ENCODE measurements at places on chromosomes 6 and 20.

GRCh38 chr6:33577718-33578117 is 2.4 kb downstream of the BAK1 start:
- no peak for DNase-seq

DNA sequence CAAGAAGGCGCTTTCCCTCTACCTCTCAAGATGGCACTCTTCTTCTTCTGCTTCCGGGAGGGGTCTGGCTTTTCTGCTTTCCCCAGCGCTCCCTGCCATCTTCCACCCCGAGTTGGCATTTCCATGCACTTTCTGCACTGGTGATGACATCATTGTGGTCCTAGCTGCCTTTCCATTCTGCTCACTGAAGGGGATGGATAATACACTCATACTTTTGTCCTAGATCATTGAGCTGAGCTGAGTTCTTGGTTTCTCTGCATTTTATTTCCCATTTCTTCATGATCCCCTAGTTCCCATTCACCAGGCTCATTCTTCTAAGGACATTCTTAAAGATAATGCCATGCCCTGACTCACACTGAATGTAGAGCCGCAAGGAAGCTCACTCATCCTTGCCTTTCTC is 96.7 kb downstream of the EDN1 start:
- DNase-seq = no peak

DNA sequence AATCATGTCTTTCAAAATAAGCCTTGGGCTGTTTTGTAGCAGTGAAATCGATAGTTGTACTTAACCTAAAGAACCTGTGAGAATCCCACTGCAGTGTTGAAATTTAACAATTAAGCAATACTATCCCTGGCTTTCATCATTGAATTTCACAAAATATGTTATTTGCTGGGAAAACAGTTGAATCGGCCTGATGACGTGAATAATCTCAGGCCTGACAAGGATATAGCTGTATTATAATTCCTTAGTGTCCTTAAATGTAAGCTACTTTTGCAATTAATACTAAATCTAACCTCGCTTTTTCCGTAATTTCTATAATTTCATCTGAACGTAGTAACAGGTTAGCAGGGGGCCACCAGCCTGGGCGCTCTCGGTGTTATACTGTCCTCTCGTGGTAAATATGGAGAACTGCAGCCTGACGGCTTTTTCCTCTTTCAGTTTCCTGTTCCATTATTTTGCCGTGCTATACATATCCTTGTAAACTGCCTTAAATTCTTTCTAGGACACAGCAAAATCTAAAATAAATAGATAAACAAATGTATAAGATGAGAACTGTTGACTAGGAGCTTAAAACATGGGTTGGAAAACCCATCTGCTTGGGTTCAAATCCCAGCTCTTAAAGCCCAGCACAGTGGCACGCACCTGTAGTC is 24.0 kb downstream of the MTFR2 start:
- DNase-seq = peak; percentile 34

DNA sequence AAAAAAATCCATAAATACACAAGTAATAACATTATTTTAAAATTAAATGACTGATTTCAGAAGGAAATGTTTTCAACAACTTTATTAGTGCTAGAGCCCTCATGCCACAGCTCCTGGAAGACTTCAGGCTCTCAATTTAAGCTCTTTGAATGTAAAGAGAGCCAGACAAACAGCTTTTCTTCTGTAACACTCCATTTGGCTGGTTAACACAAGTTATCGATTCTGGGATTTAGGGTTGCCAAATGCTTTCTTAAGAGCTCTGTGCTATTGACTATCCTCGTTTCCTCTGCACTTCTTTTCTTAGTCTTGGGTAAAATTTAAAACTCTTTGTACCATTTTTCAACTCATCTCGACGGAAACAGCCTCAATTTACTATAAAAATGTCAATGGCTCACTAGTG is 402.5 kb downstream of the PRKN start:
- no peak for DNase-seq

DNA sequence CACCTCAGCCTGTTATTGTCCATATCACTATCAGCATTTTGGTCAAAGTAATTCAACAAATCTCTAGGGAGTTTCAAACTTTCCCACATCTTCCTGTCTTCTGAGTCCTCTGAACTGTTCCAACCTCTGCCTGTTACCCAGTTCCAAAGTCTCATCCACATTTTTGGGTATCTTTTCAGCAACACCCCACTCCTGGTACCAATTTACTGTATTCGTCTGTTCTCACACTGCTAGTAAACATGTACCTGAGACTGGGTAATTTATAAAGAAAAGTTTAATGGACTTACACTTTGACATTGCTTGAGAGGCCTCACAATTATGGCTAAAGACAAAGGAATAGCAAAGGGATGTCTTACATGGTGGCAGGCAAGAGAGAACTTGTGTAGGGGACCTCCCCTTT is 224.2 kb downstream of the ADGRB3 start:
- DNase-seq = no peak

DNA sequence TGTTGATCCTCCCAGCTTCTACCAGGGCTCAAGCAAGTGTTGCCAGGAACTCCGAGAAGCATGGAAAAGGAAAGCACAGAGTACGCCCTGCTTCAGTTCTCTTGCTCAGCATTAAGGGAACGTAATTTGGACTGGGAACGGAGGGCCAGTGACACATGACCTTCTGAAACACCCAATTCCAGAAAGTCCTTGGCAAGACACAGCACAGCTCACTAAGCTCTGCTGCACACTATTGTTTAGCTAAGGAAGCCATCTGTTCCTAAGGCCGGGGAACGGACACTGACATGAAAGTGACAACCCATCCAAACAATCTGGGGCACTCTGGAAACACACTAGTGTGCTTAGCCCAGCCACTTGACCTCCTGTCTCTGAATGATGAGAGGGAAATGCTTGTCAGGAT is 56.9 kb upstream of the NXT1 start:
- DNase-seq = no peak

DNA sequence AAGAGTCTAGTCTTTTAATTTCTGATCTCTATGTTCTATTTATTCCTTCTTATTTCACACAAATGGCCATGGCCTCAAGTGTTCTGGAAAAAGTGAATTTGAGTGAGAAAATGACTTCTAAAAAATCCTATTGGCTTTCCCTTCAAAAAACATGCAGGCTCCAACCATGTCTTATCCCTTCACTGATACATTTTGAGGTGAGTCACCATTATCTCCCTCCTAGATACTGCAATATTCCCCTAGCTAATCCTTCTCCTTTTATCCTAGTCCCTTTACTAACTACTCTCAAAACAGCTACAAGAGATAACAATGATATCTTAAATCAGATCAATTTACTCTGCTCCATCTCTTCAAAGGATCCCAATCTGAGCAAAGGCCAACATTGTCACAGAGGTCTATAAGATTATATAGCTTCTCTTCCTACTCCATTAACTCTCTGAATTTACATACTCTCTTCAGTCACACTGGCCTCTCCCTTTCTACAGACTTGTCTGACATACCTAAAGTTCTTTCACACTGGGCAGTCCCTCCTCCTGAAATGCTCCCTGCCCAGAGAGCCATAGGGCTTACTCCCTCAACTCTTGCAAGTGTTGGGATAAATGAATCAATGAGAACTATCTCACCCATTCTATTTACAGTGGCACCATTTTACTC is 129.2 kb downstream of the TENT5A start:
- no peak for DNase-seq

DNA sequence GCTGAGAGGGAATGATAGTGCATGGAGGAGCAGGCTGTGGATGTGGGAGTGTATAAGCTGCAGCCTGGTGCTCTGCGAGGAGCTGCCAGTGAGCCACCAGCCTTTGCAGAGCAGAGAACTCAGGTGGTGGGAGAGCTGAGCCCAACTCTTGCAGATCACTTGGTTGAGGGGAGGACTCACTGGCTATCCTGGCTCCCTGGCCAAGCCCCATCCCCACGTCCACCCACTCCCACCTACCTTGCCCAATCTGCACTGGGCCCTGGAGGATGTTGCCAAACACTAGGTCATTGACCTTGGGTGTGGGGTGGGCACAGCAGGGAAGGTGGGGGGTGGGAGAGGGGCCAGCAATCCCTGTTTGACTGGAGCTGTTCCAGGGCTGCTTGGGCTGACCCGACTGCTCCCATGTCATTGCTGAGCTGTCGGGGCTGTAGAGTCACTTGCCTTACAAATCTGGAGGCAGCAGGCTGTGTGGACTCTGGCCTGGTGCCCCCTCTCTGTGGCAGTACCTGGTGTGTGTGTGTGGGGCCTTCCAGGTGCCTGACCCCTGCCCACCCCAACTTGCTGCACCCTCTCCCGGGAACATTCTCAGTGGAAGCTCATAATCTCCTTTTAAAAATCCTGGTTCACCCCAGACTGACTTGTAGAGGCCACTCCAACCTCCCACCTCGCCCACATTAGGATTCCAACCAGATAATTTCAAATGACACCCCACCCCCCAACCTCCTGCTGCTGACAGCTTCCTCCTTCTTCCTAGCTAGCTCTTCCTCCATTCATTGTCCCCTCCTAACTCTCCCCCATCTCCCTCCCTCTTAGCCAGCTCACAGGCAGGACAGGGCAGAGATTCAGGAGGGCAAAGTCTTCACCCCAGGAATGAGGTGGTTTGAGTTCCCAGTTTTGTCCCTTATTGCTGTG is 162.3 kb downstream of the MRPL14 start:
- no peak for DNase-seq

DNA sequence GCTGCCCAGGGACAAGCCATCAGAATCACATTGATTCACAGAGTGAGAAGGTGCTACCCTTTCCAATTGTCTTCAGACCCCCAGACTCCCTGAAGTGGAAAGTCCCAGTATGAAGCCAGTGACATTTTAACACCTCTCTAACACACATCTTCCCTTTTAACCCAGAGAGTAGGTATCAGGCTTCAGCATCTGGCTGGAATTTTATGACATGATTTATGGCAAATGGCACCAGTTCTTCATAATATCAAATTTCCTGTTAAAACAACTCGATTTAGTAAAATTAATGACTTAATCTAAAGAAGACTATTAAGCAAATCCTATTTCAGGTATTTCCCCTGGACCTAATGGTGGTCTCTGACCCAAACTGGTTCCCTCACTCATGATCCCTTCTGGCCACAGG is 25.0 kb downstream of the KCNB1 start:
- no peak for DNase-seq

DNA sequence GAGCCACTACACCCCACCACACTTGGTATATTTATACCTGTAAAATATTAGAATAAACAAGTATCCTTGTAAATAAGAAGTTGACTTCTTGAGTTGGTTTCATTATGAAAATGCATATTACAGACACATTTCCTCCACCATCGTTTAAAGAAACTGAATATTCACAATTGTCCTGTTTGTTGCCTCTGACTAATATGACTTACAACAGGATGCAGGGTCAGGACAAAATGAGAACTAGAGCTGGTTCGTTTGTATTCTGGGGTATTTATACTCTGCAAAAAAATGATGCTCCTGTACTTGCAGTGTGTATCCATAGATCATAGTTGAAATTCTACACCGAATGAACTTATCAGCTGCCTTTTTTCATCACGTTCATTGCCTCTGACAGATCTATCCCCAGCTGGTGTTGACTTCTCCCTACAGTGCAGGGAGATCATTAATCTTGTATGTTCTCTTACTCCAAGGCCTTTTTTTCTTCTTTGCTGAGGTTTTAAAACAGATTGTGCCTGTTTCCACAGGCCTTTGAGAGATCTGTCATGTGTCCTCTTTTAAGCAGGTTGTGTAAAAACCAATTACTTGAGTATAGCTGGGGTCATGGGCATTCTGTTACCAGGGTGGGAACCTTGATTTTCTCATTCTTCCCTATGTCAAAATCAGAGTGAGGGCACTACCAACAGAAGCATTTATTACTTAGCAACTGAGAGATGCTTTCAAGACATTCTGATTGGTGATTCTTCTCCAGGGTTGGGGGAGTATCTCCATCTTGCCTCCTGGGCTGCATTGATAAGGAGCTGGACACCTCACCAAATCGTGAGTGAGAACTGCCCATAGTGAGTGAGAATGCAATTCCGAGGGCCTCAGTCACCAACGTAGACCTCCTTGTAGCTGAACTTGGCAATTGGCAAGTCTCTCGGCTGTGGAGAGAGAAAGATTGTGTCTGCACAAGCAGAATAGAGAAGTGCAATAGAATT is 78.8 kb upstream of the CD83 start:
- DNase-seq = no peak

- no peak for DNase-seq
Measured at GRCh38 chr6:160146454-160147145, 25.0 kb downstream of the SLC22A1 start.

GRCh38 chr6:14095437-14095836 is 22.1 kb upstream of the CD83 start:
- no peak for DNase-seq

DNA sequence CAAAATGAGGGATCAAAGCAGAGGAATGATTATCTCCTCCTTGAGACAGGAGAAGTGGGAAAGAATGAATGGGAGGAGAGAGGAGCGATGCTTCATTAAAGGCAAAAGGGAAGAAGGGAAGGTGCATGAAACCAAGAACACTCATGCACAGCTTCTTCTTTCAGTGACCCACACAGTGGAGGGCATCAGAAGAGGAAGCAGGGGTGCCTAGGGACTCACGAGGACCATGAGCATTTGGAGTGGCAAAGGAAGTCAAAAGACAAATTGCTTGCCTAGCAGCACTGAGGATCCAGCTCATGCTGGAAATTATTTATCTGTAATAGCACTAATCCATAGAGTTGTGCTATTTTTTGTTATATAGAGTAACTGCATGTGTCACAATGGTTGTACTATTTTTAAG is 66.1 kb downstream of the SMLR1 start:
- no peak for DNase-seq

DNA sequence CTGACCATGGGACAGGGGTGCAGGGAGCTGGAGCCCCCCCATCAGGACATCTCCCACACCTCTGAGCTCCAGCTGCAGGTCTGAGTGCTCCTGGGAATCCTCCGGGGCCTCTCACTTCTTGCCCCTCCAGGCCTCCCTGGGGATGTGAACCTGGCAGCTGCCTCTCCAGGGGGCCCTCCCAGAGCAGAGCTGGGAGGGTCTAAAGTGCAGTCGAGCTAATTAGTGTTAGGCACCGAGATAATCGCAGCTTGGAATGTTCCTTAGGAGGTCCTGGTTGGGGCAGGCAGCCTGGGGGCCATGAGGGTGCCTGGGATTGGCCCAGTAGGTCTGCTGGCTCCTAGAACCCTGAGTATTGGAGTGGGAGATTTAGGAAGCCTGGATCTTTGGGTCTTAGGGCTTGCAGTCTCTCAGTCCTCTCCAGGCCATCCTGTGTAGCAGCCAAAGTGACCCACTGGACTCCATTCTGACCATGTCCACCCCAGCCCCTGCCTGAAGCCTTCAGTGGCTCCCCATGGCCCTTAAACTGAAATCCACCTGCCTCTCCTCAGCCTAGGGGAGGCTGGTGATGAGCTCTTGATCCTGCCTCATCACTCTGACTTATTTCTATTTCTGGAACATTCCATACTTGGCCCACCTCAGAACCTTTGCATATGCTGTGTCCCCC is 26.0 kb downstream of the CEBPB start:
- no peak for DNase-seq

GRCh38 chr6:11139051-11139960 is 27.8 kb upstream of the ERVFRD-1 start:
- no peak for DNase-seq

DNA sequence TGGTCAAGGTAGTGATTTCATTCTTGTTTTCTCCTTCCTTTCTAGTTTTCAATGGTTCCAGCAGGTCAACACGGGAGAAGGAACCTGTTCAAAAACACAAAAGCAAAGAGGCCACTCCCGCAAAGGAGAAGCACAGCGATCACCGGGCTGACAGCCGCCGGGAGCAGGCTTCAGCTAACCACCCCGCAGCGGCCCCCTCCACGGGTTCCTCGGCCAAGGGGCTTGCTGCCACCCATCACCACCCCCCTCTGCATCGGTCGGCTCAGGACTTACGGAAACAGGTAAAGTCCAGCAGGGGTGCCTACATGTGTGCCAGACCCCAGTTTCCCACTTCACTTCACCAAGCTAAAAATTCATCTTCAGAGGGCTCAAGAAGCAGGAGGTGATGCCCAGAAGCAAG is 175.6 kb downstream of the DTNBP1 start:
- DNase-seq = no peak
